ENCODE measurements at places on chromosomes 11 and 22.

DNA sequence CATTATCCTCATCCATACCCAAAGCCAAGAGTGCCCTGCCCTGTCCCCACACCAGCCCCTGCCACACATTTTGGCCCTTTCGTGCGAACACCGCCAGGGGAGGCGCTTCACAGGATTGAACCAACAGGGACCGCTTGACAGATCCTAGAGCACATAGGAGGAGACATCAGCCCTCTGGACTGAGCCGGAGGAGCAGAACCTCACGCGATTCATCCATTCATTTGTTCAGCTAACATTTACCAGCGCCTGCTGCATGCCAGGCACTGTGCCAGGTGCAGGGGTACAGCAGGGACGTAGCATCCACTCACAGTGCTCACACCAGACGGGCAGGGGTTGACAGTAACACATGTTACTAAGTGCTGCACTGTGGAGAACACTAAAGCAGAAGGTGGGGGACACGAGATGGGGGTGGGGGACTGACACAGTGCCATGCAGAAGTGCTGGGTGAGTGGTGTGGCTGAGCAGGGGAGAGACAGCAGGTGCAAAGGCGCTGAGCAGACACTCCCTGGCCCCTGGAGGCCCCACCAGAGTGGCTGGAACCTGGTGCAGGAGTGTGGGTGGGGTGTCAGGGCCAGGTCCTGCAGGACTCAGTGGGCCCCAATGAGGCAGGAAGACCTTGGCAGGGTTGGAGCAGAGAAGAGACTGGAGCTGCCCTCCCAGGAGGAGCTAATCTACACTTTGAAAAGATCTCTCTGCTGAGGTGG lies 3.4 kb downstream of the GNAZ start:
- DNase-seq: no peak

DNA sequence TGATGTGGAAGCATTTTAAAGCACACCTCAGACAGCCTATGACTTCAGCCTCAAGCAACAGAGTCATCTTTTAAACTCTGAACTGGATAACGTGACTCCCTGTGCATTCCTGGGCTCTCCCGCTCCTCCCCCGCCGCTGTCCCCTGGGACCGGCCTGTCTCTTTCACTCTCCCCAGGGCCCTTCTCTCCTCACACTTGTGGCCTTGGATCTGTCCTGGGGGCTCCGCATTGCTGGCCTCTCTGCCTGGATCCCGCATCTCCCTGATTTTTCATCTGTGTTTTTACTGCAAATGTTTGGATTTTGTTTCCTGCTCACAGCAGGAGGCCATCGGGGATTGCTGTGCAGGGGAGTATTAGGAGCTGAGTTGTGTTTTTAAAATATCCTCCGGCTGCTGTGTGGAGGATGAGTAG lies 15.4 kb downstream of the C11orf24 start:
- DNase-seq: no peak

GRCh38 chr11:108160970-108161566 lies 39.7 kb downstream of the ACAT1 start:
- DNase-seq: no peak

- DNase-seq: no peak
These were observed 10.4 kb downstream of the NUP98 start for GRCh38 chr11:3786781-3787428.

DNA sequence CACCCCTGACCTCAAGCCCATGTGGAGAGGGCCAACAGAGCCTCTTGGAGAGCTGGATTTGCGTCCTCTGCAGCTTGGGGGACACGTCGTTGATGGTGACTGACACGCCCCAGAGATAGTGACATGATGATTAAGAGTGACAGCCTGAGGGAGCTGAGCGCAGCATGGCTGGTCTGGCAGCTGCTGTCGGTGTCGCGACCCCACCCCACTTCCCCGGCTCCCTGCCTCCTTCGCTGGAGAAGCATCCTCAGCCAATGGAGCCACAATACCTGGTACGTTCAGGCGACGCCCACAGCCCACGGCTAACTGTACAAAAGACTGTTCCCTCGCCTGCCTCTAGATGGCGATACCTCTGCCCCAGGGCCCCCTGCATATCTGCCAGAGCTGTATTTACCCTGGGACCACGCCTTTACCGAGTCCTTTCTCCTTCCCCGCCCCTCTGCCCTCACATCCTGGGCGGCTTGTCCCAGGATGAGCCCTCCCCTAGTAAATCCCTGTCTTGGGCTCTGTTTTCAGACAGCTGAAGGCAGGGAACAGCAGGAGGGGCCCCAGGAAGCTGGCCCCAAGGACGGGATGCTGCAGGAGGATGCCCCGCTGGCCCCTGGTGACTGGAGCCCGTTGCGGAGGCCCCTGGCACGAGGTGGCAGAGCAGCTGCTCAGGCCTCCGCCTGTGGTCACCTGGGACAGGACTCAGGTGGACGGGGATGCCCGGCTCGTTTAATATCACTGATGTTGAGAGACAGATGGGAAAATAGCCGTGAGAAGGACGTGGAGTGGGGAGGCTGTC lies 90.6 kb downstream of the RPS6KA4 start:
- peak; percentile 24 for DNase-seq
